ENCODE measurements at places on chromosomes 12 and 14.
A peak's percentile ranks its signal among the peaks of the same experiment; 100 is the strongest.

- no peak for DNase-seq
Observed at GRCh38 chr12:10190558-10191388, 11.9 kb downstream of the TMEM52B start.

GRCh38 chr12:22246217-22246846 is 88.2 kb downstream of the ST8SIA1 start:
- no peak for DNase-seq

- no peak for DNase-seq
Observed at GRCh38 chr12:5488626-5488955, 56.7 kb downstream of the NTF3 start.

DNA sequence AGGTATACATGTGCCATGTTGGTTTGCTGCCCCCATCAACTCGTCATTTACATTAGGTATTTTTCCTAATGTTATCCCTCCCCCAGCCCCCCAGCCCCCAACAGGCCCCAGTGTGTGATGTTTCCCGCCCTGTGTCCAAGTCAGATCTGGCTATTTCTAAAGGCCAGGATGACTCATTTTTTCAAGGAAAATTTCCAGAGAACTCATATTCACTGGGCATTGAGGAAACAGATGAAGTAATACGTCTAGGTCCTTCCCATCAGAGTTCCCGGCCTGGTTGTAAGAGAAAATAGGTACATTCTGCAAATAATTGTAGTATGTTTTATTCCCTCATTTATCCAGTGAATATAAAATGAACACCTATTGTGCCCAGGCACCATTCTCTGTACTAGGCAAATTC is 345.2 kb downstream of the BCL11B start:
- no peak for DNase-seq

DNA sequence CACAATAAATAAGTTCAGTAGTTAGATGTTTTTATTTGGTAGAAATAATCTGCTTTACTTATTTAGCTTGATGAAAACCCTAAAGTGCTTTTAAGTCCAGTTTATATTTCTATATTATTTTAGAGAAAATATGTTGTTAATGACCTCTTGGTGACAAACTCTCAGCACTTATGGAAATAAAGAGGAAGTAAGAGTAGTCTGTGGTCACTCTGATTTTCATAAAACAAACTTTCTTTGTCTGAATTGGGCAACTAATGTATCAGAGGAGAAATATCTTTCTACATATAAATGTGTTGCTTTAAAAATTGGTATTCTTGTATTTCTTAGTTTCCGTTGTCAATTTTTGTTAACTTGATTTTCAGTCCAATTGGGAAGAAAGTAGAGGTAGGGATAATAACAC is 878.9 kb upstream of the SEL1L start:
- DNase-seq, result no peak

DNA sequence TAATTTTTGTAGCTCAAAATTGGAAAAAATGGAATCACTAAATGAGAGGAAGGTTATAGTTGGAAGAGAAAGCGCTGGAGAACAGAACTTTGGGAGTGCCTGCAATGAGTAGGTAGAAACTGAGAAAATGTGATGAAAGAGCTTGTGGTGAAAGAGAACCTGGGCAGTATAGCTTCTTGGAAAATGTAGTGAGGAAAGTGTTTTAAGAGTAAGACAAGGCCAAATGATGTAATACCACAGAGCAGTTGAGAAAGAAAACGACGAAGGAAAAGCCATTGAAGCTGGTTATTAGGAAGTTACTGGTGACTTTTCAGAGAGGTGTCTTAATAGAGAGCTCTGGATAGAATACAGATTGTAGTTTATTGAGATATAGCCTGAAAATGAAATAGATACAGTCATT is 255.3 kb downstream of the AEBP2 start:
- DNase-seq, result no peak

DNA sequence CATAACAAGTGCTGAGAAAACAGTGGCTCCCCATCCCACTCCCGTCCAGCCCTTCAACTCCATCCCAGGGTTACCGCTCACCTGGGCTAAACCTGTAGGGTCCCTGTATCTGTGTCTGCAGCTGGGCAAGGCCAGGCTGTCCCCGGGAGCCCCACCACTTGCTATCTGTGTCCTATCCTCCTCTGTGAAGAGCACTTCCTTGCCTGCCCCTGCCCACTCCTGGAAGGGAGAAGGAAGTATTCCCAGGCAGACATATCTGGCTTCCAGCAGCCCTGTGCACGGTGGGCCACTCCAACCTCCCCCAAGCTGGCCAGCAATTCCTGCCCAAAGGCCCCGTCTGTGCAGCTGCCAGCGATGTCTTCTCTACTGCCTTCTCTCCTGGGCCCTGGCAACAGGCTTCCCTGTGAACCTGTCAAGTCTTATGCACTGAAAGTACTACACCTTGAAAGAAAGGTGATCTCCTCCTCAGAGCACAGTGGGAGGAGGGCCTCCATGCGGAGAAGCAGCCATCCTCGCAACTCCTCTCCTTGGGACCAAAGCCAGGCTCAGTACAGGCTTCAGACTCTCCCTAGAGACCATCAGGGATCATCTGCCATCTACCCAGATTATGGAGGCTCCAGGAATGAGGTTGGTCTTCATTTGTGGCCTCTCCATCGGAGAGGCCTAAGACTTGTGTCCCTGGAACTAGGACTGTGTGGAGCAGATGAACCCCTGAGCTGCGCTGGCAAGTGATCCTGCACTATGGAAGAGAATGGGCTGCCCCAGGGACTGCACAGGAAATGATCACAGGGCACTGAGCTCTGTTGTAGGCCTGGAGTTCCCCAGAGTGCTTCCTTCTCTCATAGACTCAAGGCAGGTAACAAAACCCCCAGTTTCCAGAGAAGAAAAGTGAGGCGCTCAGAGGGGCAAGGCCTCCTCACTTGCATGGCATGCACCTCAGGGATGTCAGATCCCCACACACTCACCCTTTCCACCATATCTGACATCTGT is 663.6 kb downstream of the BCL11B start:
- no peak for DNase-seq

- DNase-seq, result no peak
Observed at GRCh38 chr14:24847568-24848095, 202.3 kb downstream of the STXBP6 start.

DNA sequence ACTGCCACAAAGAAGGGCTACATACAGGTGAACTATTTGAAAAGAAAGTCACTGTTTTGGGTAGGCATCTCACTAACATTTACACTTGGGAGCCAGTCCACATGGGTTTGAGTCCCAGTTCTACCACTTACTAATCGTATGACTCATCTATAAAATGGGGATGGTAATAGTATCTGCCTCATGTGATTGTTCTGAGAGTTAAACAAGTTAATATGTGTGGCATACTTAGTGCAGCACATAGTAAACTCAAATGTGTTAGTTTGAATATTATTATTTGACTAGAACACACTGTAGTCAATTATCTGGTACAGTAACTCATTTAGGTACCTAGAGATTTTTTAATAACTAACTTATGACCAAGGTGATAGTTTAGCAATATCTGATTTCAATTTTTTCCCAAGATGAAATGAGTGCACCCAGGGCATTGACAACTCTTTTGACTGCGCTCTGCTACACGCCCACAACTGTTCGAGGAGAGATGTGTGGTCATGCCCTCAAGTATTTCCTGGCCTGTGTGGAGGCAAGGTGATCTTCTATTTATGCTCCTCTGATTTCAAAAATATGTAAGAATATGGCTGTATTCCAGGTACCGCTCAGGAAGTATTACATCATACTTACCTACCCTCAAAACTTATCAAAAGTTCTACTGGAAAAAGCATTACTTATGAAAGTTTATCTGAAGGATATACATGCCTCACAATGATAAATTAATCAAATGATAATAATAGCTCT is 210.6 kb upstream of the EGLN3 start:
- no peak for DNase-seq

DNA sequence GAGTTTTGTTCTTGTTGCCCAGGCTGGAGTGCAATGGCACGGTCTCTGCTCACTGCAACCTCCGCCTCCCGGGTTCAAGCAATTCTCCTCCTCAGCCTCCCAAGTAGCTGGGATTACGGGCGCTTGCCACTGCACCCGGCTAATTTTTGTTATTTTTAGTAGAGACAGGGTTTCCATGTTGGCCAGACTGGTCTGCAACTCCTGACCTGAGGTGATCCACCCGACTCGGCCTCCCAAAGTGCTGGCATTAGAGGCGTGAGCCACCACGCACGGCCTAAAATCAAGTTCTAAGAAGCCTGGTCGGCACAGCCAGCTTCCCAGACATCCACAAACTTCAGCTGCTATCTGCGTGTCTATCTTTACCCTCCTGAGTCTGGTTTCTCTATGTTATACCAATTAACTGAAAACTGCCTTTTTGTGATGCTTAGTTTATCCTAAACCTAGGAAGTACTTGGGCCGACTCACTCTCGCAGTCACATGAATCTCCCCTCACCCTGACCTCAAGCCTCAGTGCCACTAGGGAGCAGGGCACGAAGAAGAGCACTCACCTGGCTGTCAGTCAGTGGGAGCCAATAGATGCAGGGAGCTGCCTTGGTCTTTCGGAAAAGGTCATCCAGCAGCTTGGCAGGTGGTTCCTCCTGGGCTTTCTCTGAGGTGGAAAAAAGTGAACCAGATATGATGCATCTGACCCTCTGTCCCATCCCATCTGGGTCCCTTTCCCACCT is 3.4 kb upstream of the CDH24 start:
- DNase-seq, result no peak

DNA sequence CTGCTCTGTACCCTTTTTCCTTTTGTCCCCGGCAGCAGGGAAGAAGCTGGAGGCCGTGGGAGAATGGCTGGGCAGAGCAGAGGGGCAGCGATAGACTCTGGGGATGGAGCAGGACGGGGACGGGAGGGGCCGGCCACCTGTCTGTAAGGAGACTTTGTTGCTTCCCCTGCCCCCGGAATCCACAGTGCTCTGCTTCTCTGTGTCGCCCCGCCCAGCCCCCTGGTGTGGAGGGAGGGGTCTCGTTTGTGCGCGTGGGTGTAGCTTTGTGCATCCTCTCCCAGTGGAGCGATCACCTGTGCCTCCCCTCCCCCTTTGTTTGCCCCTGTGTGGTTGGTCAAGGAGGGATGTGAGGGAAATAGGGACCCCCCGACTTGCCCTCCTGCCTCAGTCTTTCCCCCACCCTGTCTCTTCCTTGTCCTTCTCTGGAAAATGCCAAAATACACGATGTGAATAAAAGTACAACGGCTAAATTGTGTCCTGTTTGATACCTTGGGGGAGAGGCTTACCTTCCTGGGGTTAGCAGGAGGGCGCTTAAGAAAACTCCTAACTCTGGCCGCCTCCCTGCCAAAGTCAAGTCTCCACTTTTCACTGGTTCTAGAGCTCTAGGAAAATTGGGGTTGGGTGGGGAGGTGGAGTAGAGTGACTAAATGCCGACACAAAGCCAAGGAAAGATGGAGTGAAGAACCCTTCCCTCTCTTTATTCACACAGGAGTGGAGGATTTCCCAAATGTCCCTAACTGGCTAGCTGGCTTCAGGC is 990 bp upstream of the TPI1 start:
- DNase-seq, result no peak

- DNase-seq, result no peak
Observed at GRCh38 chr12:68750506-68750905, 4.5 kb downstream of the SLC35E3 start.

GRCh38 chr14:97267509-97267908 is 470.3 kb downstream of the VRK1 start:
- DNase-seq, result no peak

DNA sequence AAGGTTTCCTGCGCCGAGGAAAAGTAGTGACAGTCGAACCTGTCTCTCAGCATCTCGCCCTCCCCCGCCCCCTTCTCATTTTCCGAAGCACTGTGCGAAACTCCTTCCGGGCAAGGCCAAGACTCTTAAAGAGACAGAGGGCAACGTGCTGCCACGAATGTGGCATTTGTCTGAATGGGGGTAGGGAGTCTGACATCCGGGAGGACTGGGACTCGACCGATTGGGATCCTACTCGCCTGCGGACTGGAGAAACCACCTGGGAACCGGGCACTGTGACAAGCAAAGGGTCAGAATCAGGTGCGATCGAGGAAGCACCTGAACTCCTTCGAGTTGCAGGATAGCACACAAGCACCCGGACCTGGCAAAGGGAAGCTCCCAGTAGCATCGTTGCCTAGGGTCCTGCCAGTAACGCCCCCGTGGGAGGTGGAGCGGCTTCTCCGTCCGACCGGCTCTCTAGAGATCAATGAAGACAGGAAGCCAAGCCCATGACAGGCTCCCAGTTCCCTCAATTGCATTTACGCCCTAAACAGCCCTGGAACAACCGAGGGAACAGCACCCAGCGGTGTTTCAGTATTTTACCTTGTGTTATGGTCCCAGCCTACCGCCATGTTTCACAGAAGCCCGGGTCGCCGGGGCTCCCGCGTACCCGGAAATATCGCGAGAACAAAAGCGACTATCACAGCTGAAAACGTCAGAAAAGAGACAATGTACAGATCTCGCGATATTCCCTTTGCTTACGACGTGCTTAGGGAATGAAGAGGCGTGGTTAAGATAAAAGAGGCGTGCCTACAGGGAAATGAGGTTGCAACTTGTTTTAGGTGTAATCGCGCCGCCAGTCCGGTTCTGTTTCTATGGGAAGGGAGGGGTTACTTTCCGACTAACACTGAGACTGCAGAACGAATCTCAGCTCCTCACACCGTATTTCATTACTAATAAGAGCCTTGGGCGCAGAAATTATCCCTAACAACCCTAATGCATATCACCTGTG is at the start of gene ERGIC2:
Gene ERGIC2 (minus strand): TSS at position 637 of the 988 bp plus-strand sequence. CDS start 9,539 bp downstream, outside the sequence.
- peak; percentile 74 for DNase-seq

- DNase-seq, result no peak
Observed at GRCh38 chr14:46057799-46058198, 593.8 kb downstream of the RPL10L start.

DNA sequence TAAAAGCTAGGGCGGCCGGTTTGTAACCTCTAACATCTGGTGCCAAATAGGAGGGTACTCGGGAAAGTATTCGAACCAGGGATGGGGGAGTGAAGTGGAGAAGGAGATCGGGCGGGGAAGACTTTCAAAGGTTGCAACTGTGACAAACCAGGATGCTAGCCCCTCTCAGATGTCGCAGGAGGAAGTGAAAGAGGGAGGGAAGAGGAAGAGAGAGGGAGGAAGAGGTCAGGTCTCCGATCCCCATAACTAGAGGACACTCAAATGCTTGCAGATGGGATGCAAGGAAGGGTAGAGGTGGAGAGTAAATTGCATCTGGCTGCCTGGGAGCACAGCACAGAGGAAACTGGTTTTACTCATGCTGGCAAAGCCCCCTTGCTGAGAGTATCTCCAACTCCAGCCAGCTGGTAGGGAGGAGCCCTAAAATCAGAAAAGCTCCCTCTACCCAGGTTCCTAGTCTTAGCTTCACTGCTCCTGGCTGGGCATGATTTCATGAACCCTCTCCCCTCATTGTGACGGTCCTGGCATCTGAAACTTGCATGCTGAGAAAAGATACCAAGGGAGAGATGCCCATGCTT is 696.7 kb upstream of the TBX3 start:
- no peak for DNase-seq
